CD4-positive, alpha-beta T cell treated with Interleukin-4 for 4 hours (primary cell): ENCODE measurements at places on chromosomes 6 and 20.
A peak's percentile ranks its signal among the peaks of the same experiment; 100 is the strongest.

GRCh38 chr6:87714093-87714842, 12.2 kb upstream of the AKIRIN2 start:
- no peak for DNase-seq

DNA sequence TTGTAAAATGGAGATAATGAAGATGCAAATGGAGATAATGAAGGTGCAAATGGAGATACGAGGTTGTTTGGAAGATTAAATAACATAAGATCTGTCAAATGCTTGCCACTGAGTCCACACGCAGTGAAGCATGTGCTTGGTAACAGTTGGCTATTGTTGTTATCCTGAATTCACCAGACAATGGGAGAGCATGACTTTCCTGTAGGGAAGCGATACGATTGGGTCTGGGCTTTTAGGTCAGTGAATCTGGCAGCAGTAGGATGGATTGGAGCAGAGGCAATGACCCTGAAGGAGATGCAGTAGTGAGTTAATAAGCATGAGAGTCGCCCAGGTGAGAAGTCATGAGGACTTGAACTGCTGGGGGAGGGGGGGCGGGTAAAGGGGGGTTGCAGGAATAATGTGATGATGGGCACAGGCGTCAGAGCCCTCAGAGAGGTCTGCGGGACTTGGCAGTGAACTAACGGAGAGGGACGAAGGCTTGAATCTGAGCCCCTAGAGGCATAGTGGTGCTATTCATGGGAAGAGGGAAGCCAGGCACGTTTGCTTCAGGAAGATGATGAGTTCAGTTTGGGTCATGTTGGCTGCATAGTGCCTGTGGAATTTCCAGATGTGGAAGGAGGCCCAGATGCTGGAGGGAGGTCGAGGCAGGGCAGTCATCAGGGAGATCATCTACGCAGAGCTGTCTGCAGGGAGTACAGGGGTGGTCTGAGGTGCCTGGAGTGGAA, 55.4 kb downstream of the ZDHHC14 start:
- DNase-seq, result no peak

- DNase-seq, result no peak
Observed at GRCh38 chr6:39684790-39685488, 40.3 kb downstream of the KIF6 start.

DNA sequence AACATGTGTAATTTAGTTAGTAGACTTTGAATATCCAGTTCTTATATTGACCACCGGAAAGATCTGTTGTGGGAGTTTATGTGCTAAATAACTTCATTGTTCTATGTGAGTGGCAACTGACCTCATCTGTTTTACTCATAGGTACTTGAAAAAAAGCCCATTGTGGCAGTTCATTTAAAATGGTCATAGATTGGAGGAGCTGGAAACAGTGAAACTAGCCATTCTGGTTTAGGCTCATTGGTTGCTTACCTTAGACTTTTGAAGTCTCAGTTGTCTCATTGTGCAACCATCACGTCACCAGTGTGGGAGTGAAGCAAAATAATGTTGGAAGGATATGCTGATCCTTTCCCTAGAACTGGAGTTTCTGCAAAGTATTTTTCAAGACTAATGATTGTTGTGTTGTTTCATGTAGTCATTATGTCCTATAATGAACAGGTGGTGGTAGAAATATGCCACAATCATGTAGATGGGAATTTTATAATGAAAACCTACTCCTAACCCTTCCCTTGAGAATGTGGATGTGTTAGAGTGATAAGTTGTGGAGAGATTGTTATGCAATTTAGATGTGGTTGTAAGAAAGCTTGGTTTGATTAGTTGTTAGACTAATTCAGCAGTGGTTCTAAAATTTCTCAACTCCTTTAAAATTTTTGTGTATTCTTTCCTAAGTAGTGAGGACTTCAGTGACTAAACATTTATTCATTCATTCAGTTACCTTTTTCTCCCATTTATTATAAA, 18.3 kb downstream of the DSP start:
- no peak for DNase-seq

- DNase-seq, result no peak
Observed at GRCh38 chr20:10794765-10795164, 121.0 kb upstream of the JAG1 start.

GRCh38 chr6:35730745-35731413, 6.0 kb upstream of the ARMC12 start:
- DNase-seq, result no peak

DNA sequence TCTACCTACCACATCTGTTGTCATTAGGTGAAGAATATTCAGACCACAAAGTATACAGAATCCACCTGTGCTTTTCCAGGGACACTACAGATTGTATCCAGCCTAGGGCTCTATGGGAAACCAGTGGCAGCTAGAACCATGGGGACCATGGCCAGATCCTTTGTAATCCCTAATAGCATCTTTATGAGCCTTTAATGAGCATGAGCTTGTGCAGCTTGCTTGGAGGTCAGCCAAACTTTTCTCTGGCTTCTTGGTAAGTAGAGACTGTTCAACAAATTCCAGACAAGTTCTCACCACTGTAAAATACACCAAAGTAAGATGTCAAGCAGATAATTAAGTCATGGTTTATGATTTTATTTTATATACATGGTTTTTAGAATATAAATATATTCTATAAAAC, 301.6 kb upstream of the ADGRB3 start:
- DNase-seq, result no peak

- DNase-seq, result no peak
Observed at GRCh38 chr6:97978855-97979271, 695.8 kb upstream of the MMS22L start.

DNA sequence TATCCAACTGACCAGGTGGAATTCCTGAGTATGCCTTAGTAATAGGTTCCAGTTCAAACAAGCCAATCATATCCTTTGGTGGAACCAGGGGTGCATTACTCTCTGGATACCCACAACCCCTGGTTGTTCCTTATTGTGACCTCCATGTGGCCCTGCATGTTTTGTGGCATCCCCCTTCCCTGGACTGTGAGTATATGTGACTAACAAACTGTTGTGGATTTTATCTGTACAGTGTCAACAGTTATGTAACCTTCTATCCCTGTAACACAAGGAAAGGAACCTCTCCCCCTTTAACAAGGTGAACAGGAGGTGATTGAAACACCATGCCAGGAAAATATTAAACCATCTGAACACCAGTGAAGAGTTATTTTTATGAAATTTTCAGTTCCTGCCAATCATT, 46.2 kb downstream of the MLIP start:
- DNase-seq, result no peak

GRCh38 chr6:14910692-14911547, 334.9 kb upstream of the JARID2 start:
- DNase-seq, result peak; percentile 39

DNA sequence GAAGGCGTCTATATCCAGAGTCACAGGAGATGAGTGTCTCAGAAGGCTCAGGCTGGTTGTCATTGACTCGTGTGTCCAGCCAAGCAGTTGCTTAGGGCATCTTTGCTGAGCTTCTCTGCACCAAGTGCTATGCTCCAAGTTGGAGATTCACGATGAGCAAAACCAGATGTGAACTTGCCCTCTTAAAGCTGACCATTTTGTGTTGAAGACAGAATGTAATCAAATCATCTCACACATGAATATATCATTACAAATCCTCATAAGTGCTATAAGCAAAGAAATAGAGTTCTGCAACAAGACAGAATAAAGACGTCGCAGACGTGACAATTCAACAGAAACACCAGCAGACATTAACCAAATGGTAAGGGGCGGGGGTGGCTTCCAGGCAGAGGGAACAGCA, 103.9 kb downstream of the ALDH8A1 start:
- DNase-seq, result no peak

DNA sequence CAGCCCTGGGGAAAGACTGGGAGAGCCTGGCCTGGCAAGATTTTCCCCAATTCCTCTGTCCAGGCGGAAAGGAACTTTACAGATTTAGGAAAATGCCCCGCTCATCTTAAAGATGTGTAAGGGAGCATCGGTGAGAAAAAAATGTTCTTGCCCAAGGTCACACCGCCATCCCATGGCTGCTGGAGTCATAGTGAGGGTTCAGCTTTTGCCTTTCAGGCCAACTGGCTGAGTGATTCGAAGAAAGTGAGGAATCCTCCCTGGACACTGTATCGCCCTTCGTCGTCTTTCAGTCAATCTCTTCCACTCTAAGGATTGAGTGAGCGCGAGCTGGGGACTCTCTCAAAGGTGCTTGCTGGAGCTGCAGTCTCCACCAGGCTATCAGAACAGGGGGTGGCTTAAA, 1.4 kb downstream of the WFDC2 start:
- no peak for DNase-seq

GRCh38 chr20:59137532-59137931, 26.1 kb upstream of the ZNF831 start:
- DNase-seq, result no peak

DNA sequence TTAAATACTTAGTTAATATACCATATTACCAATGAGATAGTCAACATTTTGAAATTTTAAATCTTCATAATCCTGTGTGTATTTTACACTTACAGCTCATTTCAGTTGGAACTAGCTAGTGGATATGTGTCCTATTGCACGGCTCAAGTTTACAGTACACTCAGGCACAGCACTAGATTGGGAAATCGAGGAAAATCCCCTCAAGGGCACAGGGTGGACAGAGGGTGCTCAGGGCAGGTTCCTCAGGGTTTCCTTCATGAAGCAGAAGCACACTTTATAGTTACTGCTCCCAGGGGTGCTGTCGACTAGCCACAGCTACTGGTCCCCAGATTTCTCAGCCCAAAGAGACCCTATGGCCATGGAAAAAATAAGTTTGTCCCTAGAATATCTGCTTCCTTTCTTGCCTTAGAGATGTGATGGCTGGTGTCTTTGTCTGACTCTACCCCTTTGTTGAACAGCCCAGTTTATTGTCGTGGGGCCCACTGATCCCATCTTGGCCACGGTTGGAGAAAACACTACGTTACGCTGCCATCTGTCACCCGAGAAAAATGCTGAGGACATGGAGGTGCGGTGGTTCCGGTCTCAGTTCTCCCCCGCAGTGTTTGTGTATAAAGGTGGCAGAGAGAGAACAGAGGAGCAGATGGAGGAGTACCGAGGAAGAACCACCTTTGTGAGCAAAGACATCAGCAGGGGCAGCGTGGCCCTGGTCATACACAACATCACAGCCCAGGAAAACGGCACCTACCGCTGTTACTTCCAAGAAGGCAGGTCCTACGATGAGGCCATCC, 1.5 kb downstream of the BTN2A1 start:
- DNase-seq, result no peak

DNA sequence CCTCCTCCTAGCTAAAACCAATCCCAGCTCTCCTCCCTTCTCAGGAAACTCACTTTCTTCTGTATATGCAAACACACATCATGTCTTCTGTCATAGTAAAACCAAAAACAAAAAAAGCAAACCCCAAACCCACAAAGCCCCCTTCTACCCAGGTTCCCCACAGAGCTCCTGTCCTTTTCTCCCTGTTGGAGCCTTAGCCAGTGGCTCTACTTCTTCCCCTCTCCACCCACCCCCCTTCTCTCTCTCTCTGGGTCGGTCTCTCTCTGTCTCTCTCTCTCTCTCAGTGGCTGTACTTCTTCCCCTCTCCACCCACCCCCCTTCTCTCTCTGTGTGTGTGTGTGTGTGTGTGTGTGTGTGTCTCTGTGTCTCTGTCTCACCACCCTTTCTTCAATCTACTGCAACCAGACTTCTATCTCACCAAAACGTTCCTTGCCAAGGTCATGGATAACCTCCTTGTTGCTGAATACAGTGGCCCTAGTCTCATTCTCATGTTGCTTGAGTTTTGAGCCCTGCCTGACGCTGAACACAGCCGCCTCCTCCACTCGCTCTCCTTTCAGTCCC, 8.7 kb upstream of the OSER1 start:
- DNase-seq, result peak; percentile 44

- no peak for DNase-seq
Observed at GRCh38 chr6:9399916-9400315, 964.6 kb upstream of the SLC35B3 start.

GRCh38 chr20:54199721-54200176, 8.1 kb upstream of the PFDN4 start:
- DNase-seq, result peak; percentile 71

DNA sequence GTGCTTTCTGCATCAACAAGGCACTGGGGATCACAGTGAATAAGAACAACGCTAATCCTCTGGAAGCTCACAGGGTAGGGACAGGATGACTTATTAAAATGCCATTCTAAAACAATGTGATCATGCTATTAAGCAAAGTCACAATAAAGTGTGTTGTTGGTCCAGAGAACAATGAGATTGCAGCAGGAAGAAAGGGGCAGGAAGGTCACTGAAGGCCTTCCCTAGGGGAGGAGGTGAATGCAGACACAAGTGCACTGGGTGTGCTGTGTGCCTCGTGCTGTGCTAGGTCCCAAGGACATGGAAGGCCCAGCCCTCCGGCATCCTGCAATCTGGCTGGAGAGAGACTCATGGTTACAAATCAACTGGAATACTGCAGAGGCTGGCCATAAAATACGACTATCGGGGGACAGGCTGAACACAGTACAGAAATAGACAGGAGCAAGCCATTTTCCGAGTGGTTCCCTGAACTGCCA, 55.7 kb downstream of the LYRM4 start:
- DNase-seq, result no peak

- DNase-seq, result no peak
Observed at GRCh38 chr20:47352332-47353238, 3.9 kb downstream of the ZMYND8 start.

DNA sequence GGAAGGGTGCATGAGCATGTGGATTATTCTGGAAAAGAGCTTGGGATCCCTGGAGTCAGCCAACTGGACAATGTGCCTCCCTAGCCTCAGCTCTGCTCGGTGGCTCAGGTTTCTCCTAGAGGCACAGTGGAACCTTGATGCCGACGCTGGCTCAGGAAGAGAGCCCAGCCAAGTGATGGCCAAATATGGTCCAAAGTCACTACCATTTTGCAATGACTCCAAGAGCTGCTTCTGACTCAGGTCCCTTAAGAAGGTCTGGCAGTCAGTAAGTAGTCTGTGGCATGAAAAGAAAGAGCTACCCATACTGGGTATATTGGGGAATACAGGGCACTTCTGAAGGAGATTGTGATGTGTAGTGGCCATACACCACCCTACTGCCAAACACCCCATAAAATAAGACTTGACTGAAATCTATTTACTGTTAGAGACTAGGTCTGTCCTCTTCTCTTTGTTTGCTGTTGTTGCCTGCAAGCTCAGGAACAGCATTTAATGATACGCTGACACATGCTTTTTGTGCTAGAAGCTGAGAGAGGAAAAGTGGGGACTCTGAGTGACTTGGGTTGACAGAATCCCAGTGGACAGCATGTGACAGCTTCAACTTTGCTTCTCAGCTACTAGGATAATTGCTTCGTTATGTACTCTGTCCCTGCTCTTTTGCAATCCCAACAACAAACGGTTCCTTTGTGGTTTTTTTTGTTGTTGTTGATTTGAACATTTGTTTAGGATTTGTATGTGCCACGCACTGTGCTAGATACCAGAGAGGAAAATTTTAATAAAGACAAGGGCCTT, 30.3 kb upstream of the OGFRL1 start:
- DNase-seq, result no peak

DNA sequence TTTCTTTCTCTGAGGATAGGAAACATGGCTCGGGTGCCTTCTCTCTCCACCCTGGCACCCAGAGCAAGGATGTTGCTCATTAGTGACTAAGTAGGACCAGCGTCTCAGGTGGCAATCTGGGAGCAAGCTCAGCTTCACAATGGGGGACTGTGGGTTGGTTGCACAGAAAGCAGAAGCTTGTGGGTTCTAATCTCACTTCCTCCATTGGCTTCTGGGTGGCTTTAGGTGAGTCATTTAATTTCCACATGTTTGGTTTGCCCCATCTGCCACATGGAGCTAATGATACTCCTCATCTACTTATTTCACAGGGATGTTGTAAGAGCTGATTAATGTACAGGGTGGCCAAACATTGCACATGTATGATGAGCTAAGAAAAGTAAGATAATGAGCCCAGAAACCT, 54.8 kb upstream of the AKIRIN2 start:
- peak; percentile 48 for DNase-seq
